ENCODE measurements at places on chromosomes 7 and 10. TPM values are rescaled to one million over a fixed set of nuclear protein-coding genes. Genes with fewer than 3 reads are reported as not detected.

DNA sequence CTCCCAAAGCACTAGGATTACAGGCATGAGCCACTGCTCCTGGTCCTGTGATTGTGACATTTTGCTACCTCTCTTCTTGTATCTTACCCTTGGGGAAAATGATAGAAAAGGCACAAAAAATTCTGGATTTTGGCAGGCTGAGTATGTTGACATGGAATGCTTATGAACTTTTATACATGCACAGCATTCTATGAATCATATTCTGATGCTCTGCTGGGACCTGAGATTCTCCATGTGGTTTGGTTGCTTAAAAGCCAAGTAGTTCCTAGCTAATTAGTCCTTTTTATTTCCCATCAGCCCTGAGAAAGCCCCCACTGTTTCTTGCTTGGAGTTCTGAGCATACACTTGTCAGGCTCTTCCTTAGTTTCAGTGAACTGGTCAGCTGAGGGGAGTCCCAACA lies 8.3 kb upstream of the KAZALD1 start:
- H3K27me3 ChIP-seq = peaks cover 15% of the 10 kb centered on the region
- peaks cover 4% of the 10 kb centered on the region for H3K4me1 ChIP-seq
- H3K27ac ChIP-seq = no peak overlapping the region
- no peak overlapping the region for H3K4me3 ChIP-seq
- no peak for DNase-seq

BMPER gene
- polyA plus RNA-seq = not detected

RASSF4 gene
- polyA plus RNA-seq = 45.6 TPM

DNA sequence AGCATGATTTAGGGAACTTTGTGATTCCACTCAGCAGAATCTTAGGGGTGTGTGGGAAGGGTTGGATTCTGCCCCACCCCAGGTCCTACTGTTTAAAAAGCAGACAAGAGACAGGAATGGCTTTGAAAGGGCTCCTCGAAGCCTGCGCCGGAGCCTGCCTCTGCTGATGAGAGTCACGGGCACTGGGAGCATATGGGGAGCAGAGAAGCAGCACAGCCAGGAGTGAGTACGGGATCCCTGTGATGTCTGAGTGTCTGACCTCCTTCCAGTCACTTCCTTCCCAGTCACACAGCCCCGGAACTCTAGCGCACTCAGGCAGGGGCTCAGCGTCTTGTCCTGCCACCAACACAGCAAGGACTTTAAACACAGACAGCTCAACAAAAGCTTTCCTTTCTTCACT lies 514.9 kb upstream of the DPP6 start:
- H3K36me3 ChIP-seq = no peaks in the 10 kb centered on the region
- no peak overlapping the region for H3K27ac ChIP-seq
- H3K4me1 ChIP-seq = no peaks in the 10 kb centered on the region
- DNase-seq = no peak

SPDYE5 gene
- polyA plus RNA-seq = not detected

- H3K4me3 ChIP-seq = peak overlapping the region; percentile 66
- H3K27me3 ChIP-seq = peaks cover 15% of the 10 kb centered on the region
- H3K27ac ChIP-seq = no peak overlapping the region
- no peaks in the 10 kb centered on the region for H3K36me3 ChIP-seq
- peaks cover 16% of the 10 kb centered on the region for H3K4me1 ChIP-seq
- no peak for DNase-seq
Observed at GRCh38 chr7:131555552-131556052, 826 bp downstream of the PODXL start.

- peak overlapping the region; percentile 38 for H3K27ac ChIP-seq
- DNase-seq = no peak
- peak overlapping the region; percentile 46 for H3K4me3 ChIP-seq
- no peaks in the 10 kb centered on the region for H3K27me3 ChIP-seq
- peaks cover 64% of the 10 kb centered on the region for H3K4me1 ChIP-seq
Observed at GRCh38 chr7:133873631-133874030, 253.5 kb upstream of the LRGUK start.

GRCh38 chr7:101244375-101245146 lies at the start of gene FIS1:
TSS of gene FIS1 (minus strand) at chr7:101245081. CDS start at chr7:101245004, 77 bp downstream.
- peaks cover 39% of the 10 kb centered on the region for H3K4me1 ChIP-seq
- peak within 1 kb of the TSS; percentile 97 for H3K4me3 ChIP-seq
- peak within 1 kb of the TSS; percentile 92 for H3K27ac ChIP-seq
- peaks cover 3% of the 10 kb centered on the region for H3K36me3 ChIP-seq

TACC2 gene
- not detected for polyA plus RNA-seq

DNA sequence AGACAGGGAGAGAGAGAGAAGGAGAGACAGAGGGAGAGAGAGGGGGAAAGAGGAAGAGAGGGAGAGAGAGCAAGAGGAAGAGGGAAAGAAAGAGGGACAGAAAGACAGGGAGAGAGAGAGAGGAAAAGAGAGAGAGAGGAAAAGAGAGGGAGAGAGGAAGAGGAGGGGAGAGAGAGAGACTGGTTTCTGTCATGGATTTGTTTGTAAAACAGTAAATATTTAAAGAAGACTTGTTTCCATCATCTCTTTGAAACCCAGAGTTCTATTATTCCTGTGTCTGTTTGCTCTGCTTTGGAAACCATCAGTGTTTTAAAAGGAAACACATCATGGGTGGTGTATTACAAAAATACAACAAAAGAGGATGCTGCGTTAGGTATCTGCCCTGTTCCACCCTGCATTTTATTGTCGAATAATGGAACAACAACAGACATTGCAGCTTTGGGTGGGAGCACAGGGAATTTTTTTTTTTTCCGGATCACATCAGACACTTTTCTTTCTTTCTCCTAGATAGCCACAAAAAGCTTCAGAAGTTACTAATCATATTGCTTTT lies 150.7 kb upstream of the RSU1 start:
- H3K4me3 ChIP-seq = no peak overlapping the region
- H3K36me3 ChIP-seq = no peaks in the 10 kb centered on the region
- H3K4me1 ChIP-seq = no peaks in the 10 kb centered on the region
- no peak overlapping the region for H3K27ac ChIP-seq
- H3K27me3 ChIP-seq = peaks cover 3% of the 10 kb centered on the region

ANKRD7 gene
- not detected for polyA plus RNA-seq

DNA sequence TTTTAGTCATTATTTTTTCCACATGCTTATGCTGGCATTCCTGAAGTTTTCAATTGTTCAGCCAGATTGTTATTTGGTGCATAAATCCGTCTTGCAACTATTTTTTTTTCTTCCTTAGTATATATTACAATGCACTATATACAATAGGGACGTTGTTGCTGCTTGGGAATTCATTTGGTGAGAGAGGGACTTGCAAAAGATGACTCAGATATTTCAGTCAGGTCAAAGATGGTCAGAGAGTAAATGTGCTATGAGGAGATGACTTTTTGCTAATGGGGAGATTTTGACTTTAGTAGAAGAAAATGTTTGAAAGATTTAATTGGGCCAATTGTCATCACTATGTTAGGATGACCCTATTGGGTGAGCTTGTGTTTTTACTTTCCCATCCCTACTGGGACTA lies 348.4 kb upstream of the MTPN start:
- peaks cover 5% of the 10 kb centered on the region for H3K27me3 ChIP-seq
- H3K27ac ChIP-seq = no peak overlapping the region
- H3K4me3 ChIP-seq = no peak overlapping the region
- H3K4me1 ChIP-seq = no peaks in the 10 kb centered on the region

GRCh38 chr10:3150961-3151360 lies 21.6 kb downstream of the PITRM1 start:
- peaks cover 50% of the 10 kb centered on the region for H3K36me3 ChIP-seq
- peaks cover 6% of the 10 kb centered on the region for H3K4me1 ChIP-seq
- DNase-seq = no peak
- H3K4me3 ChIP-seq = no peak overlapping the region
- H3K27me3 ChIP-seq = no peaks in the 10 kb centered on the region

MRLN gene
- not detected for polyA plus RNA-seq

GRCh38 chr7:121187676-121188075 lies 141.1 kb upstream of the WNT16 start:
- H3K4me3 ChIP-seq = no peak overlapping the region
- DNase-seq = no peak

DNA sequence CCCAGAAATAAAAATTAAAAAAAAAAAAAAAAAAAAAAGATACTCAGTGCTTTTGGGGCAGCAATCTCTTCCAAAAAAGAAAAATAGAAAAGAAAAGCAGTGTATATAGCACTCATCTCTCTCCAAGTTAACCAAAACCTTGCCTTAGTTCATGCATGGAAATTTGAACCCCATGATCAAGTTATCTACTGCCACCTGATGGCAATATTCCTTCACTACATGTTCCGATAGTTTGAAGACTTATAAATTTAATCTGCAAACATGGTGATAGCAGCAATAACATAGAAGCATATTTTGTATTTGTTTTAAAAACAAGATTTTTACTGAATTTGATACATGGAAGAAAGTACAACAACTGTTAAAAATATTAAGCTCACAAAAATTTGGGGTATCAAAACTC lies 48.6 kb upstream of the SLIT1 start:
- H3K4me1 ChIP-seq = no peaks in the 10 kb centered on the region
- peaks cover 2% of the 10 kb centered on the region for H3K27me3 ChIP-seq
- peaks cover 16% of the 10 kb centered on the region for H3K36me3 ChIP-seq
- no peak overlapping the region for H3K4me3 ChIP-seq

GRCh38 chr7:100220586-100221230 lies 959 bp downstream of the PVRIG start:
- DNase-seq = no peak
- H3K27me3 ChIP-seq = peaks cover 26% of the 10 kb centered on the region
- H3K27ac ChIP-seq = peak overlapping the region; percentile 98
- peaks cover 73% of the 10 kb centered on the region for H3K4me1 ChIP-seq

OGDHL gene
- not detected for polyA plus RNA-seq

MET gene
- polyA plus RNA-seq = not detected

DNA sequence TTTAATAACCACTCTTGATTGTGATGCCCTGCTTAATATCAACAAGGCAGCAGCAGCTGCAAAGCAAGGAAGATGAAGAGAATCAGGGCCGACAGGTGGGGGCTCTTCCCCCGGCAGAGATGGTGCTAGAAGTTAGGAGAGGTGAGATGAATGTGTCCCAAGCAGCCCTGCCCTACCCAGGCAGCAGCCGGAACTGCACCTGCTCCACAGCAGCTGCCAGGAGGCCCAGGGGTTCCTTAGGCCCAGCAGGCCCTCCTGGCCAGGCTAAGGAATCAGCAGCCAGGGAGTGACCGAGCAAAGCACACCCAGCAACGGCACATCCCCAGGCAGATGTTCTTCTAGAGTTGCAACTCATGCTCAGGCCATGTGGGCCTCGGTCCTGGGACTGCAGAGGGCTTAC lies 17.9 kb downstream of the AFAP1L2 start:
- H3K27me3 ChIP-seq = peaks cover 3% of the 10 kb centered on the region
- no peak for DNase-seq
- no peaks in the 10 kb centered on the region for H3K36me3 ChIP-seq
- no peak overlapping the region for H3K4me3 ChIP-seq

GRCh38 chr10:123377883-123378282 lies 223.7 kb downstream of the BUB3 start:
- no peak for DNase-seq
- H3K4me1 ChIP-seq = no peaks in the 10 kb centered on the region

GRCh38 chr10:132136097-132136521 lies 50.6 kb upstream of the DPYSL4 start:
- peaks cover 5% of the 10 kb centered on the region for H3K27me3 ChIP-seq
- no peak overlapping the region for H3K27ac ChIP-seq
- H3K4me1 ChIP-seq = no peaks in the 10 kb centered on the region

PNLIPRP2 gene
- polyA plus RNA-seq = not detected

- no peak overlapping the region for H3K27ac ChIP-seq
- no peaks in the 10 kb centered on the region for H3K4me1 ChIP-seq
- H3K27me3 ChIP-seq = no peaks in the 10 kb centered on the region
- no peaks in the 10 kb centered on the region for H3K36me3 ChIP-seq
Observed at GRCh38 chr7:46651070-46651469, 730.0 kb upstream of the IGFBP3 start.

- DNase-seq = no peak
- H3K36me3 ChIP-seq = peaks cover 41% of the 10 kb centered on the region
- no peak overlapping the region for H3K4me3 ChIP-seq
- H3K27ac ChIP-seq = no peak overlapping the region
Observed at GRCh38 chr10:62087329-62087728, 181.3 kb downstream of the RTKN2 start.

- no peaks in the 10 kb centered on the region for H3K27me3 ChIP-seq
- no peak overlapping the region for H3K27ac ChIP-seq
- no peak for DNase-seq
- no peaks in the 10 kb centered on the region for H3K36me3 ChIP-seq
Observed at GRCh38 chr10:77037735-77038403, 599.7 kb downstream of the KCNMA1 start.

DNA sequence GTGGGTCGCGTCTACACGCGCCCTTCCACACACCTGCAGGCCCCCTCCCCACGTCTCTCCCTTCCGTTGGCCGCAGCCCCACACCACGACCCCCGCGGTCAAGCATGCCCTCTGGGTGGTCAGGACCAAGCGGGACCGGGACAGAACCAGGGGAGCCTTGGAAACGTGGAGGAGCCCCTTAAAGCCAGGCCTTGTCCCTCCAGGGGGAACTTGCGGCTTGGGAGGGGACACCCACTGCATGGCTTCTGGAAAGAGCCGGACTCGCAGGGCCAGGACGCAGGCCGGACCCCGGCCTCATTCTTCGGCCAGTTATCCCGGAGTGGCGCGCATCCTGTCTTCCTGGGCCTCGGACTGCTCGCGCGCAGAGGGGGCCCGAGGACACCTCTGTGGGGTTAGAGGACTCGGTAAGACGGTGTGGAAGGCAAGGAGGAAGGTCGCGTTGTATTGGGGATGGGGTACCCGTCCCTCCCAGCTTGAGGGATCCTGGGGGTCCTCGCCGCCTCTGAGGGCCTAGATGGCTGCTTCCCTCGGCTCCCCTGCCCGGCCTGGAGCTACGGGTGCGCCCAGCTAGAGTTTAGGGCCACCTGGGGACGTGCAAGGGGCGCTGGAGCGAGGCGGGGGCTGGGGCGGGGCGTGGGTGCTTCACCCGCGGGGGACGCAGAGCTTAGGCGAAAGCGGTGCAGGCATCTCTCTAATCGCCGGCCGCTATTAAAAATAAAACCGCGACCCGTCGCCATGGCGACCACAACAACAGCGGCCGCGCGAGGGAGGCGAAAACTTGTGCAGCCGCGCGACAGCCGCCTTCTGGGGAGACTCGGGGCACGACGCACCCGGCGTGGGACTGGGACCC lies 1.8 kb upstream of the PDGFA start:
- H3K27me3 ChIP-seq = peaks cover 11% of the 10 kb centered on the region
- peak; percentile 13 for DNase-seq
- no peaks in the 10 kb centered on the region for H3K36me3 ChIP-seq
- H3K4me1 ChIP-seq = peaks cover 11% of the 10 kb centered on the region
- H3K27ac ChIP-seq = no peak overlapping the region

- no peaks in the 10 kb centered on the region for H3K36me3 ChIP-seq
- DNase-seq = no peak
- peaks cover 17% of the 10 kb centered on the region for H3K4me1 ChIP-seq
- H3K27ac ChIP-seq = no peak overlapping the region
- H3K4me3 ChIP-seq = no peak overlapping the region
Observed at GRCh38 chr7:125516194-125516593, 586.6 kb upstream of the POT1 start.

- peaks cover 20% of the 10 kb centered on the region for H3K4me1 ChIP-seq
- no peak overlapping the region for H3K27ac ChIP-seq
- no peaks in the 10 kb centered on the region for H3K27me3 ChIP-seq
- H3K36me3 ChIP-seq = no peaks in the 10 kb centered on the region
- H3K4me3 ChIP-seq = no peak overlapping the region
Observed at GRCh38 chr10:71912431-71912830, 51.8 kb upstream of the CHST3 start.

CHPF2 gene
- 35.4 TPM for polyA plus RNA-seq

SFRP5 gene
- polyA plus RNA-seq = not detected

GRCh38 chr7:108724251-108725100 lies 154.8 kb downstream of the DNAJB9 start:
- H3K27ac ChIP-seq = no peak overlapping the region
- H3K4me1 ChIP-seq = no peaks in the 10 kb centered on the region
- no peak for DNase-seq
- H3K4me3 ChIP-seq = no peak overlapping the region
- no peaks in the 10 kb centered on the region for H3K27me3 ChIP-seq
